ENCODE measurements at places on chromosomes 2 and 18.

DNA sequence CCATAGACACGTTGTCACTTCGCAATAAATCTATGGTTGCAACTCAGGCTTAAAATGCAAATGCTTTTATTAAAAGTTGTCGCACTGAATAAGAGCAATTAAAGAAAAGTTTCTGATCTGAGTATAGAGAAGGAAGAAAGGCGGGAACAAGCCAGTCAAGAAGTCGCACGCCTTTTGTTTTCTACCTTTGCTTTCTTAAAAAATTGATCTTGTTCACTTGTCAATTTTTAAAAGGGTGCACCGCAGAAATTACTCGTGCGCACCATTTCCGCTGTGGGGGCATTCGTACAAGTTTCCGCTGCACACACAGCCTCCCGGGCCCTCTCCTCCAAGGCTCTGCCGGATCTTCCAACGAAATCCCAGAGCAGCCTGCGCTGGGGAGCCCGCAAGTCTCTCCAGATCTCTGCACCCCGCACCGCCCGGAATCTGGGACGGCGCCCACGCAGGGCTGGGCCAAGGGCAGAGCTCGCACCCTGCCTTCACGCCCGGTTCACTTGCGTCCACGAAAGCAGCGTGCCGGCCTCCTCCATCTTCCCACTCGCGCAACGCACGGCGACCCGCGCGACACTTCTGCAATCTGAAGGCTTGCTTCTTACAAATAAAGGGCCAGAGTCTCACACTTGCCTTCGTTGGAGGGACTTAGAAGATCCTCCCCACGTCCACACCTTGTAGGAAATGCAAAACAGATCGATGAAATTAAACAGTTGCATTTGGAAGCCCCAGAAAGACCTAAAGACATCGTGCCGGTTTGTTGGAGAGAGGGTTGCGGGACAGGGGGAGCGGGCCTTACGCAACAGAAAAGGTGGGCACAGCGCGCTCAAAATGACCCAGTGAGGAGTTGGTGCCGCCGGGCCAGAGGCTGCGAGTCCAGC lies 2.6 kb upstream of the SALL3 start:
- no peak for DNase-seq

DNA sequence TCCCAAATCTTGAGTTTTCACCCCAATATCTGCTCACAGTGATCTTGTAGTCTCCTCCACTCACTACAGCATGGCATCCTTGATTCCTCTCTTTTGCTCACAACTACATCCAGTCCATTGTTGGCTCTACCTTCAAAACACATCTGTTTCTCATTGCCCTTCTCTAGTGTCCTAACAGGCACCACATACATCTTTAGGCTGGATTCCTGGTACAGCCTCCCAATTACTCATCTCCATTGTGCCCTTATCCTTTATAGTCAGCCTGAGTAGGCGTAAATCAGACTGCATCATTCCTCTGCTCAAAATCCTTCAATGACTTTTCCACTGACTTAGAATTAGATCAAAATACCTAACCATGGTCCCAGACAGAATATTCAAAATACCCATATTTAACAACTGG lies 10.7 kb upstream of the TAF1B start:
- DNase-seq, result no peak

- no peak for DNase-seq
These were observed 19.0 kb downstream of the MYO3B start for GRCh38 chr2:170196963-170197362.

- no peak for DNase-seq
These were observed 29.2 kb upstream of the LDAH start for GRCh38 chr2:20852139-20852538.

GRCh38 chr2:98175811-98176210 lies 88.8 kb downstream of the VWA3B start:
- no peak for DNase-seq

DNA sequence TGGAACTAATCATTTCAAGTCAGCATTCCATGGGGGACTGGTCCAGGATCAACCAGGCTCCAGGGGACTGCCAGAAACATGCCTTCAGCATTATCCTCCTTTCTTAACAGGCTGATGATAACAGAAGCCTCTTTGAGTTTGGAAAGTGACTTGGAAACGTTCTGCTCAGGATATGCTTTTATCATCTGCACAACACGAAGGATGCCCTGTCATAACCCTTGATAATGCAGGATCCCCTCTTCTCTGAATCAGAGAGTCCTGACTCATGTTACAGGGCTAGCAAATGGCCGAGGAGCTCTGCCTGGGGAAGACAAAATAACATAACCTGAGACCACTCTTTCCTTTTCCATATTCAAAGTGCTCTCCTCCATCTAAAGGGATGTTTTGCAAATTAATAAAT lies 6.7 kb downstream of the SCYGR3 start:
- DNase-seq, result no peak

DNA sequence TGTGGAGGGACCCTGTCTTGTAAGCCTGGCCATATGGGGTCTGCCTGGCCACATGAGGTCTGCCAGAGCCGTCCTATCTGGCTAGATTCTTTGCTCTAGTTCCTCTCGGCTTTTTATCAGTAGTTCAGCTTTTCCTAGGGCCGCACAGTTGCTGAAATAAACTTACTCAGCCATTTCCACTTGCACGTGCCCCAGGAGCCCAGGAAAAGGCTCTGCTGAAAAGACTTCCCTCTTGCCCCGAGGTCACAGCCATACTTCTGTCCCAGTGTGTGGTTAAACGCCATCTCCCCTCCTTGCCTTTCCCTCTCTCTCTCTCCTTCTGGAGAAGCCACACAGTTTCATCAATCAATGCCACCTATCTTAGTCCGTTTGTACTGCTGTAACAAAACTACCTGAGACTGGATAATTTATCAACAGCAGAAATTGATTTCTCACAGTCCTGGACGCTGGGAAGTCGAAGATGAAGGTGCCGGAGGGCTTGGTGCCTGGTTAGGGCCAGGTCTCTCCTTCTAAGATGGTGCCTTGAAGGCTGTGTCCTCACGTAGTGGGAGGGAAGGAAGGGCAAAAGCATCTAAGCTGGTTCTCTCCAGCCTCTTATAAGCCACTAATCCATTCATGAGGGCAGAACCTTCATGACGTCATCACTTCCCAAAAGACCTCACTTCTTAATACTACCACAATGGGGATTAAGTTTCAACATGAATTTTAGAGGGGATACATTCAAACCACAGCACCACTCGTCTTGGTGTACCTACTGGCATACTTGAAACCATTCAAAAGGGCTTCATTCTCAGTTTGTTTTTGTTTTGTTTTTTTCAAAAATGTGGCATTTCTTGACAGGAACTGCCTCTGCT lies 11.2 kb upstream of the GALM start:
- peak; percentile 17 for DNase-seq

DNA sequence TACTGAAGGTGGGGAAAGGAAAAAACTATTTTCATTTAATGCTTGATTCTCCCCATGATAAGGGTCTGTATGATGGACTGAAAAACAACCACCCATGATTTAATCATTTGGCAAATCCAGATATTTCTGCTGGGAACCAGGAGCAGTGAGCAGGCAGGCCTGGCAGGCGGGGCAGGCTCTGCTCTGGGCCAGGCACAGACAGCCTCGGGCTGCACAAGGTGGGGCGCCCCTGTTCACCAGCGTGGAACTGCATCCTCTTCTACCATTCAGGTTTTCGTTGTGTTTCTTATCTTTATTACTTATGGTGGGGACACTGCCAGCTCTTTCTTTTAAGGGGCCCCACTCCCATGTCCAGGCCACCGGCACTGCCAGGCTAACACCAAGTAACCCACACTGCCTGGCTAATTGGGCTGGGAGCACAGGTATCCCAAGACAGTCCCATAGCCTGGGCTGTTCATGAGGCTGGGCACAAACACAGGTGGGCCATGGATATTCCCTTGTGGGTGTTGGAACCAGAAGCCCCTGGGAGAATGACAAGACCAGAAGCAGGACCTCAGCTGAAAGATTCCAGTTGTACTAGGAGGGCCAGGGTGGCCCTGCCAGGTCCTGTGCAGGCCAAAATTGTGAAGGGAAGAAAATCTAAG lies 57.1 kb upstream of the RALBP1 start:
- DNase-seq, result no peak

GRCh38 chr2:27494284-27494943 lies 586 bp downstream of the FNDC4 start:
- peak; percentile 15 for DNase-seq

DNA sequence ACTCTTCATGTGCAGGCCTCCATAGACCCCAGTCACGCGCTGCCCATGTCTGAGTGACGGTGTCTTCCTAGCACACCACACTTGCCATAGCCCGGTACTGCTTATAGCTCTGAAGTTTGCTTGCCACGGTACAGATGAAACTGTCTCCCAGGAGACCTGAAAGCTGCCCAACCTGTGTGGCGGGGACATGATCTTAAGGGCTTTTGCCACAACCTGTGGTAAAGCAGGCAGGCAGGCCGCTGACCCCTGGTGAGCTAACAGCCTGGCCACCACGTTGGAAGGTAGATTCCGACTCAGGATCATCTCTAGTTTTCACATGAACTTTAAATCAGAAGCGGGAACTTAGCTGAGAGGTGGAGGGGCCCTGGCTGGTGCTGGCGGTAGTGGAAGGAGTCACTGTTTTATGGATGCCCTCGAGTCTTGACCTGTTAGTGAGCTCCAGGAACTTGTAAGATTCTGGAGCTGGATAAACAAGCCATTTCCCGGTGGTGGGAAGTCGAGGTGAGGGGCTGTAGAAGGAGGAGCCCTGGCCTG lies 153.3 kb downstream of the ZNF236 start:
- no peak for DNase-seq

DNA sequence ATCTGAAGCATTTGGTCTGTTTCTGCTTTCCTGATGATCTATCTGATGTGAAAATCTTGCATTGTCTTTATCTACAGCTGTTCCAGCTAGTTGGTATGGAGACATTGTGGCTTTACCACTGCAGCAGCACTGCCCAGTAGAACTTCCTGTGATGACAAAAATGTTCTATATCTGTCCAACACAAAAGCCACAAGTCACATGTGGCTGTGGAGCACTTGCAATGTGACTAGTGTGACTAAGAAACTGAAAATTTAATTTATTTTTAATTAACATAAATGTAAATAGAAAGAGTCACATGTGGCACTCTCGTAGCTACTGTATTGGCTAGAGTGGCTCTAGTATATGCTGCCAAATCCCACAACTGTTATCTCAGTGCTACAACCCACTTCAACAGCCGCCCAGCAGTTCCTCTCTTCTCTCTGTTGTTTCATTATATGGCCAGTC lies 425.7 kb downstream of the SETBP1 start:
- DNase-seq, result no peak

DNA sequence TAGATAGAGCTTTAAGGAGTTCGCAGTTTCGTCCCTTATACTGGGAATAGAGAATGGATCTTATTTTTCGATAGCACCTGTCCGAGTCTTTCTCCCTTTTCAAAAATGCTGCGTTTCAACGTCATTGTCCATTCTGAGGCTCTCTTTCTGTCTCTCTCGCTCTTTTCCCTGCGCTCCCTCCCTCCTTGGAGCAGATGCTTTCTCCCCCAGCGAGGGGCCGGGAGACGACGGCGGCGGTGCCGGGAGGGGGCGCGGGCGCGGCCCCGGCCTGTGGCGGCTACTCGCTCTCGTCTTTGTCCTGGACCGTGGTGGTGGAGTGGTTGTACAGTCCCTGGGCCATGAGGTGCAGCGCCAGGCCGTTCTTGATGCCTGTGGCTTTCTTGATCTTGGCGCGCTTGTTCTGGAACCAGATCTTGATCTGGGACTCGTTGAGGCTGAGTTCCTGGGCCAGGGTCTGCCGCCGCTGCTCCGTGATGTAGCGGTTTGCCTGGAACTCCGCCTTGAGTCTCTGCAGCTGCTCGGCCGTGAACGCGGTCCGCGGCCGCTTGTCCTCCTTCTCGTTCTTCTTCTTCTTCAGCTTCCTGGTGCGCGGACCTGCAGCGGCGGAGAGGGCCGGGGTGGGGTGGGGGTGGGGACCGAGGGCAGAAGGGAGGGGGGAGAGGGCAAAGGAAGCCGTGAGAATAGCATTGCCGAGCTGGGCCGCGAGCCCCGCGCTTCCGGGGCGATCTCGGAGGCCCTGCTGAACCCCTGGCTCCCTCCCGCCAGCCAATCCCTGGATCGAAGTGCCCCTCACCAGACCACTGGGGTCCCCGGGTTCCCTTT lies 4.6 kb downstream of the EN1 start:
- no peak for DNase-seq

DNA sequence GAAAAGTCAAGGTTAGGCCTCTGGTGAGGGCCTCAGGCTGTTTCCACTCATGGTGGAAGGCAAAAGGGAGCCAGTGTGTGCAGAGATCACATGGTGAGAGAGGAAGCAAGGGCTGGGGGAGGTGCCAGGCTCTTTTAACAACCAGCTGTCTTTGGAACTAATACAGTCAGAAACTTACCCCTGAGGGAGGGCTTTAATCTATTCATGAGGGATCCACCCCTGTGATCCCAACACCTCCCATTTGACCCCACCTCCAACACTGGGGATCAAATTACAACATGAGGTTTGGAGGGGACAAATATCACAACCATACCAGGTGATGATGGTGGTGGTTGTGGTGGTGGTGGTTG lies 10.9 kb downstream of the POLI start:
- DNase-seq, result no peak

- DNase-seq, result peak; percentile 58
These were observed 65.7 kb upstream of the RBM44 start for GRCh38 chr2:237732790-237733381.

GRCh38 chr2:150267651-150268415 lies 219.6 kb downstream of the RND3 start:
- peak; percentile 17 for DNase-seq

- DNase-seq, result no peak
These were observed 107.5 kb downstream of the MSTN start for GRCh38 chr2:189954989-189955388.

Measured in HAP-1 (cell line).